ENCODE measurements at places on chromosomes 12 and 14.

GRCh38 chr12:108459149-108459548 lies 55.9 kb upstream of the FICD start:
- no peak for DNase-seq

GRCh38 chr14:91399868-91400640 lies 17.6 kb downstream of the CCDC88C start:
- DNase-seq, result no peak

- no peak for DNase-seq
Measured at GRCh38 chr12:110754101-110754793, 11.6 kb upstream of the PPP1CC start.

- no peak for DNase-seq
Measured at GRCh38 chr12:69331909-69332684, 16.1 kb upstream of the LYZ start.

- peak; percentile 5 for DNase-seq
Measured at GRCh38 chr12:574475-575128, 88.6 kb downstream of the NINJ2 start.

DNA sequence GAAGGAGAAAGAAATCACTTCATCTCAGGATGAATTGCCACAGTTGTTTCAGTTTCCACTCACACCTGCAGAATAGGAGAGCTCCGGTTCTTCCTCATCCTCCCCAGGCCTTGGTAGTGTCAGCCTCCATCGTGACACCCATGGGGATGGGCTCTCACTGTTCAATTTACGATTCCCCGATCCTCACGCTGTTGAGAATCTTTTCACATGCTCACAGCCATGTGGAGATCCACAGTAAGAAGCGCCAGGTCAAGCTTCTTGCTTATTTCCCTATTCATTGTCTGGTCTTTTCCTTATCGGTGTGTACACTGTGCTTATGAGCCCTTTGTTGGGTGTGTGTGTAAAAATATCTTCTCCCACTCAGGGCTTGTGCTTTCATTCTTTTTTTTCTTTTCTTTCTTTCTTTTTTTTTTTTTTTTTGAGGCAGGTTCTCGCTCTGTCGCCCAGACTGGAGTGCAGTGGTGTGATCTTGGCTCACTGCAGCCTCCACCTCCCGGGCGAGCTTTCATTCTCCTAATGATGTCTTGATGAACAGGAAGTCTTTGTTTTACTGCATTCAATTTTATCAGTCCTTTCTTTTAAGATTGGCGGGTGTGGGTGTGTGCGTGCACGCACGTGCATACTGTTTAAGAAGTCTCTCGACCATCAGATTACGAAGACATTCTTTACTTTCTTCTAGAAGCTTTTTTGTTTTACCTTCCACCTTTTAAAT lies 21.5 kb downstream of the RIN3 start:
- no peak for DNase-seq

DNA sequence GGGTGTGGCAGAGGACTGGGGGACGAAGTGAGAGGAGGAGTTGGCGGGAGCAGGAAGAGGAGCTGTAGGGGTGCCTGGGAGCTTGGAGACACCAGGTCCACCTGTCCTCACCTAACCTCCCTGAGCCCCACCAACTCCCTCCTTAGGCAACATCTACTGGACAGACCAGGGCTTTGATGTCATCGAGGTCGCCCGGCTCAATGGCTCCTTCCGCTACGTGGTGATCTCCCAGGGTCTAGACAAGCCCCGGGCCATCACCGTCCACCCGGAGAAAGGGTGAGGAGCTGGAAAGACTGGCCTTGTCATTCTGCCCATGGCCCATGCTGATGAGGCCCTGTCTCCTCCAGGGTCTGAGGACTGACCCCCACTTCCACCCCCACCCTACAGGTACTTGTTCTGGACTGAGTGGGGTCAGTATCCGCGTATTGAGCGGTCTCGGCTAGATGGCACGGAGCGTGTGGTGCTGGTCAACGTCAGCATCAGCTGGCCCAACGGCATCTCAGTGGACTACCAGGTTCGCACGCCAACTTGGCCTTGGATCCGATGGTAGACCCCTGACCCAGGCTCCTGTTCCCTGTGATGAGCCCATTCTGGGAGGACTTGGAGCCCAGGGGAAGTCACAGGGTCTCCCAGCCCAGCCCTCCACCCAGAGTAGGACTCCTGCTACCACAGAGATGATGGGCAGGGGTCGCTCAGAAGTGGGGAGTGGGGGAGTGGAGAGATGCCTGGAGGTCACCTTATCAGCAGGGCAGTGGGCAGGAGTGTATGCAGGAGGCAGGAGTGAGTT lies 32.5 kb upstream of the NXPH4 start:
- no peak for DNase-seq

DNA sequence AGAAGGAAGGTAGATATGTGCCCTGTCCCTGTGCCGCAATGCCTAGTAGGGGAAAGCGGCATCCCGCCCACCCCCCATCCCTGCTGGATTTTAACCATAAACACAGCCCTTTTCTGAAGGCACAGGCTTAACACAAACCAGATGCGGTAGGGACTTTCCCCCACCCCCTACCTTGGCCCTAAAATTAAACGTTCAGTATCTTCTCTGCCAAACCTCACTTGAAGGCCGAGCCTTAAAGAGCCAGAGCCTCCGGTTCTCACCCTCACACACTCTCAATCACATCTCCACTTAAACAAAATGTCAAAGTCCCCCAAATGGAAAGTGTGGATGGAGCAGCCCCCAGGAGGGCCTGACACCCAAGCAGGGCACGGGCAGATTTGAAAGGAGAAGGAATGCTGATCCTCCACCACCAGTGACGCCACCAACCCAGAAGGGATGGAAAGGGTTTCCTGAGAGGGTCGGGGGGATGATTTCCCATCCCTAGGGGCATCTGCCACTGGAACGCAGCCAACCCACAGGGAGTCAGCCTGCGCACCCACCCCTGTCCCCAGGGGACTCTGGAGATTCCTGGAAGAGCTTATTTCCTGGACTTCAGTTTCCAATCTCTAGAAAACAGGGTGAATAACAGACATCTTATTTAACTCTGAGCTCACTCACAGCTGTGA lies 26.4 kb downstream of the ACTN1 start:
- DNase-seq, result peak; percentile 85

DNA sequence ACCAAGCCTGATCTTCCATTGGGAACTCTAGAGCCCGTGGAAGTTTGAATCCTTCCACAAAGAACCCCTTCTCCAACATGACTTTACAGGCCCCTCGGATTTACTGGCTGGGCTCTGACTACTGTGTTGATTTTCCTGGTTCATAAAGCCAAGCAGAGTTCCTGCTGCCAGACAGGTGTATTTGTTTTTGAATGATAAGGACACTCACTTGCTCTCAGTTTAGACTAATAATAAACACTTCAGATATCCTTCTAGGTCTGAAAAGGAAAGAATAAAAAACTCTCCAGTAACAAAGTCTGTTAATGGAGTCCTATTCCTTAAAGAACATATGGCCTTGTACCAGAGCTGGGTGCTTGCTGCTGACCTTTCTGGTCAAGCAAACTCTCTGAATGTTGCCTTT lies 31.0 kb downstream of the SIX1 start:
- no peak for DNase-seq

DNA sequence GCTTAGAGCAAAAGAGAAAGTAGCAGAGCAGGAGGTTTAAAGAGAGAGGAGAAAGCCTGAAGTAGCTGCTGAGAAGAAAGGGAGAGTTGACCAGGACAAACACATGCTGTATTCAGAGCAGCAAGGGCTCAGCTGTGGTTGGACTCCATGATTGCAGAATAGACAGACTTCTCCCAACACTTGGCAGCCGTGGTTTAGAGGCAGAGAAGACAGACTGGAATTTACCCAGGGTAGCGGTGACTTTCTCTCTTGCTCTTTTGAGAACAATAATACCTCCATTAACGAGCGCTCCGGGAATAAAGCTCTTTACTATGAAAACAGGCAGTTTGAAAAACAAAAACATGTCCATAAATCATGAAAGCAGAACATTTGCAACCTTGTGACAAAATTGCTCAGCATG lies 21.4 kb upstream of the IGF1 start:
- no peak for DNase-seq

DNA sequence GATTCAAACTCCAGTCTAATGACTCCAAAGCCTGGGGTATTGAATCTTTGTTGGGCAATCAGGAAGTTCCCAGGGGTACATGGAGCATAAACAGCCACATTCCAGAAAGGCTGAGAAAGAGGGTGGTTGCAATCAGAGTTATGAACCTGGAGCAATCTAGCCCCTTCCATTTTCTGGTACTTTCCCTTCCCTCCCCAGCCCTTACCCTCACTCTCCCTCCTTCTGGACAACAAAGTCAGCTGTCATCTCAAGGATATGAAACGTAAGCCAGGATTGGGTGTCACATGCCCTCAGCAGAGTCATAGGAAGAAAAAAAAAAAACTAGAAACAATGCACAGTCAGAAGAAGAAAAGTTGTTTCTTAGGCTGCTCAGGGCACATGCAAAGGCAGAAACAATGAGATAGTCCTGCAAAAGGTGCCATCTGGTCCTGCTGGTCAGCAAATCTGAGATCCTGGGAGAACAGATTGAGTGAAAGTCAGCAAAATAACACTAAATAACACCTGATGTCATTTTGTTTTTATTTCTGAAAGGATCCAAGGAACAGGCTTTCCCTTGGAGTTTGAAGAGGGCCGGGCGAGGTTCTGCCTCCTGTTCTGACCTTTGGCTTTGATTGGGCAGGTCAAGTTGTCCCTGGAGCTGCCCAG lies 27.1 kb downstream of the TMEM229B start:
- no peak for DNase-seq

DNA sequence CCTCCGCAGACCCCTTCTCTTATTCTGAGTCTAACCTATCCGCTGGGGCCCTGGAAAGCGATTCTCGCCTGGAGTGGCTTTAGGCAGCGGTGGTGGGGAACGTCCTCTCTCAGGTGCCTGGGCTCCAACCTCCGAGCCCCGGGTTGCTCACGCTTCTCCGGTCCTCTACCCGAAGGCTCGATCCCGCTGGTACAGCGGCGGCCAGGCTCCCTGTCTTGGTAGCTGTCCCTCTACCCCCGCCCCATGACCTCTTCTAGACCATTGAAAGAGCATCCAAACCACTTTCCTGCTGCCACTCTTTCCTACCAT lies 505 bp upstream of the HEBP1 start:
- no peak for DNase-seq

- DNase-seq, result no peak
Measured at GRCh38 chr12:122656298-122656697, 46.9 kb downstream of the HCAR2 start.

- DNase-seq, result no peak
Measured at GRCh38 chr12:104372061-104372720, 68.7 kb downstream of the EID3 start.

DNA sequence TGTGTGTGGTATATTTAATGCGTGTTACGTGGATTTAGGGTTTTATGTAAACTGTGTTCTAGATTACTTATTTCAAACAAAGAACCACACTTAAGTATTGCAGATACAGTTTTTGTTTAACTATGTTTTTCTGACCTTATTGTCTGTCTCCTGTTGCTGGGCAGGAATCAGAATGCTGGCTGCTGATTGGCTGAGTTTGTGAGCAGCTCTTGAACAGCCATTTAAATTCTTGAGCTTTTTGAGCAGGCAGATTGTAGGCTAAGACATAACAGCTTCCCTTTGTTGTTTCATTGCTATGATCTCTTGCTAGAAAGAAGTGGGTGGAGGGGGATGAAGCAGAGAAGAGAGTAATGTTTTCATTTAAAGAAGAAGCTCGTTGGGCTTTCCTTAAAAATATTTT lies 52.2 kb downstream of the ATF7IP start:
- no peak for DNase-seq

DNA sequence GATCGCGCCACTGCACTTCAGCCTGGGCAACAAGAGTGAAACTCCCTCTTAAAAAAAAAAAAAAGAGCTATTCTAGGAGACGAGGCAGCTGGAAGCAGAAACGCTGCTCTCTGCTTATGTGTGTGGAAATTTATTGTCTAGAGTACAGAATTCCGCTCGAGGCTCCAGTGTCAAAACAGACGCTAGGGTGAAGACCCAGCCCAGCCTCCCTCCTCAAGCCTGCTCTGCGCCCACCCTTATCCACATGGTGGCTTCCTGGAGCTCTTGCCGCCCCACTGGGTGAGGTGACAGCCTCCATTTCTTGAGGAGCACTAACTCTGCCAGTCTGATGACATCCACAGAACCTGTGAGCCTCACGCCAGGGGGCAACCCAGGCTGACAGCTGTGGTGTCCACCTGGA lies 49.5 kb upstream of the DLK1 start:
- DNase-seq, result peak; percentile 78

DNA sequence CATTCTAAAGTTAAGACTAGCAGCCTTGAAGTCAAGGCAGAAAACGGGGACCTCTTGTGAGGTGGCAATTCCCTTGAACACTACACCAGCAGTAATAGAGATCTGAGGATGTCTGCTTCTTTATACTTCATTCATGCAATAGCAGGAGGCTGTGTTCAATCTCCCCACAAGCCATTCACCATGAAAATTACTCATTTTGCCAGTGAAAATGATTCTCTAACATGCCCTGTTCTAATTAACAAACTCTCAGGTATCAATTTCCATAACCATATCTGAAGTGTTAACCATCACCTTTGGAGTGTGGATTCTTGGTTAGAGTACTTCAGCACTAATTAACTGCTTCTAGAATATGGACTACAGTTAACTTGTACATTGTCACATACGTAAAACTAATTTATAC lies 3.4 kb upstream of the GLIPR1 start:
- DNase-seq, result no peak

DNA sequence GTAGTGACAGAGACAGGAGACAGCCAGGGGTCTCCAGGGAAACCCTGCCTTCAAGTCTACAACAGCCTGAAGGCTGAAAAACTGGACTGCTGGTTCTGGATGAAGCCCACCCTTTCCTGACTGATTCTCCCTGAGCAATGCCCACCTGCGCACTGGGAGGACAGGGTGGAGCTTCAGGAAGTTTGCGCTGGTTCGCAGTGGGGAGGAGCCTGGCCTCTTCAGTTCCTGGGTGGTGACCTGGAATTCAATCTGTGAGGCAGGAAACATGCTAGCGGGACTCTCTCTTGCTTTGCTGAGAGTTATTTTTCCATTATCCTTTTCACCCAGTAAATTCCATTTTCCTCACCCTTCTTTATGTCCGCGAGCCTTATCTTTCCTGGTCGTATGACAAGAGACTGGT lies 600.8 kb downstream of the TRHDE start:
- no peak for DNase-seq

DNA sequence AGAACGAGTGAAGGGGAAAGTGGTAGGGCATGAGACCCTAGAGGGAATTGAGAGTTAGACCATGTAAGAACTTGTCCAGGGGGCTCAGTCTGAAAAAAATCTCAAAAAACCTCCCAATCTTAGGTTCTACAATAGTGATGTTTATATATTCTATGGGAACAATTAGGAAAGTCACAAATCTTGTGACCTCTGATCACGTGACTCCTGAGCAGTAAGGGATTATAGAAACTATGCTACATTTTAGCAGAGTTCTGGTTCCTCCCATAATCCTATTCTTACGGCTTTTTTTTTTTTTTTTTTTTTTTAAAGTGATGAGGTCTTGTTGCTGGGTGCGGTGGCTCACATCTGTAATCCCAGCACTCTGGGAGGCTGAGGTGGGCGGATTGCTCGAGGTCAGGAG lies 5.8 kb downstream of the ADCK1 start:
- DNase-seq, result no peak

GRCh38 chr12:87608321-87608720 lies 420.9 kb downstream of the C12orf50 start:
- no peak for DNase-seq

- DNase-seq, result peak; percentile 91
Measured at GRCh38 chr12:12916135-12916944, 25.0 kb downstream of the GPRC5A start.

GRCh38 chr12:50004696-50005095 lies 20.6 kb downstream of the RACGAP1 start:
- no peak for DNase-seq

All from left forelimb (tissue), 1 donor.